ENCODE measurements at places on chromosomes 1 and 21. TPM values are rescaled to one million over a fixed set of nuclear protein-coding genes. Genes with fewer than 3 reads are reported as not detected.

The FCER1A gene
- not detected for total RNA-seq

GRCh38 chr1:34163792-34164731 lies 968 bp downstream of the CSMD2 start:
- no peak for DNase-seq

DNA sequence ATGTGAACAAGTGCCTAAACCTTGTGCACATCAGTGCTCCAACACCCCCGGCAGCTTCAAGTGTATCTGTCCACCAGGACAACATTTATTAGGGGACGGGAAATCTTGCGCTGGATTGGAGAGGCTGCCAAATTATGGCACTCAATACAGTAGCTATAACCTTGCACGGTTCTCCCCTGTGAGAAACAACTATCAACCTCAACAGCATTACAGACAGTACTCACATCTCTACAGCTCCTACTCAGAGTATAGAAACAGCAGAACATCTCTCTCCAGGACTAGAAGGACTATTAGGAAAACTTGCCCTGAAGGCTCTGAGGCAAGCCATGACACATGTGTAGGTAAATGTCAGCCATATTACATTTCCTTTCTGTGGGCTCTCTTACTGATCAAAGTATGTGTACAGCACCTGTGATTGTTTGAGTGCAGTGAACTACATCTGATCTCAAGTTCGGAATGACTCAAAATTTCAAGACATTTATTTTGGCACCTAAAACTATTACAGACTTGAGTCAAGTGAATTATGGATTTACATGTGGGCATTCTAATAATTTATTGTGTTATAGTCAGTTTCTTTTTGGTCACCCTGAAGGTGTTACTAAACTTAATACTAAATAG lies 196.5 kb downstream of the TPR start:
- no peak for DNase-seq

GRCh38 chr1:91749788-91750231 lies 136.1 kb downstream of the TGFBR3 start:
- DNase-seq: no peak
